Endodermal cell (in vitro differentiated cells): ENCODE measurements at places on chromosomes 11 and 22.

DNA sequence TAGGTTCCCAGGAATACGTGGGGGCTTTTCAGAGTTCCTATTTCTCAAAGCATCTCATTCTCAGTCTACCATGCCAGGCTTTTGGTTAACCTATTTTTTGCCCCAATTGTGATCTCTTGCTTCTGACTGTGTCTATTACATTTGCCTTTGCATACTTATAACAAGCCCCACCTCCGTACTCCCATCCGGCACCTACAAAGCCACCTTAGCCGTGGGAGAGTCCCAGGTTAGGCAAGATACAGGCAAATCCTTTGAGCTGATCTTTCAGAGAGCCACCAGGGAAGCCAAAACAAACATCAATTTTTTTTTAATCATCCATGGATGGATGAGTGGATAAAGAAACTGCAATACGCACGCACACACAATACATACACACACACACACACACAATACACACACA lies 18.6 kb upstream of the PANX3 start:
- no peak for DNase-seq

DNA sequence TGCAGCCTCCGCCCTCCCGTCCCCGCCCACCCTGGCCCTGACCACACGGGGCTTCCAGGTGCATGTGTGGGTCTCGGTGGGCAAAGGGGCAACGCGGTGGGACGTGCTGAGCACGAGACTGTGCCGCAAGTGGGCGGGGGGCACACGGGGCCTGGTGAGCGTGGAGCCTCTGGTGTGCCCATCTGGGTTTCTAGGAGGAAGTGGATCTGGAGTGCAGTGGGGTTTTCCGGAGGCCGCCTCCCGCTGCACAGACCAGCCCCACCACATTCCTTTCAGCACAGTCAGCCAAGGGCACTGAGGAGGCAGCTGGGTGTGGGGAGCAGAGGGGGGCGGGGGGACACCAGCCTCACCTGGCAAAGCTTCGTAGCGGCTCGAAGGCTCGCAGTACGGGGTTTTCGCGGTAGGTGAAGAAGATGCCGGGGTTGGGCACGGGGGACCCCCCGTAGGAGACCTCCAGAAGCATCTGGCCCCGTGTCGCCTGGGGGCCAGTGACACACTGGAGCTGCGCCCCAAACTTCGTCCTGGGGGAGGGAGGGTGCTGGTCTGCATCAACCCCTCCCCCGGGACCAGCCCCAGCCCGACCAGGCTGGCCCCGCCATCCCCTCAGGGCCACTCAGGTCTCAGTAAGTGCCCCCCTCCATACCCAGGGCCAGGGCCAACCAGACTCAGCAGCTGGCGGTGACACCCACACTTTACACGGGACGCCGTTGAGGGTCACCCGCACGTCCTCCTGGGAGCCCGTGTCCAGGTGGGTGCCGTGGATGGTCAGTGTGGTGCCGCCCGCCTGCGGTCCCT lies 12.4 kb upstream of the MAPK11 start:
- DNase-seq = no peak

- no peak for DNase-seq
Observed at GRCh38 chr11:120835601-120836228, 188.2 kb upstream of the TBCEL start.

GRCh38 chr22:47200273-47201051 lies 438.0 kb downstream of the TBC1D22A start:
- DNase-seq = peak; percentile 35

DNA sequence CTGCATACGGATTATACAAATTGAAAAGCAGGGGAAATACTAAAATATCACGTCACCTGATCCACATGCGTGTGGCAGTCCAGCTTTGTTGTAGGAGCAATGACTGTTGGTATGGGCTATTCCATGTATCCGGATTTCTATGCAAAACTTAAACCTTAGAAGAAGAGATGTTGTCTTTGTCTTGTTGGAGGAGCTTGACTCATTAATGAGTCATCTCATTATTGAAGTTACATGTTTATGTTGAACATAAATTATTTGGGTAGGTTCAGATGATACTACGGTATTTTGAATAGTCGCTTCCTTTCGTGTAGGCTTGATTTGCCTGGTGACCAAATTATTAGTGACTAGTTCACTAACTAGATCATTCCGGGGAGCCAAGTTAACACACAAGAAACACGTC lies 806 bp upstream of the SAAL1 start:
- DNase-seq = no peak
